ENCODE measurements at places on chromosomes 6 and 20.

GRCh38 chr6:10995114-10995707 lies 48.9 kb downstream of the ELOVL2 start:
- peaks cover 5% of the 10 kb centered on the region for H3K4me1 ChIP-seq
- H3K4me3 ChIP-seq: no peak overlapping the region
- H3K27ac ChIP-seq: no peak overlapping the region
- no peak for DNase-seq
- no peaks in the 10 kb centered on the region for H3K36me3 ChIP-seq
- H3K27me3 ChIP-seq: no peaks in the 10 kb centered on the region

GRCh38 chr6:2220154-2220553 lies 25.3 kb downstream of the GMDS start:
- H3K27me3 ChIP-seq: no peaks in the 10 kb centered on the region
- H3K4me3 ChIP-seq: no peak overlapping the region
- no peak overlapping the region for H3K27ac ChIP-seq
- H3K36me3 ChIP-seq: no peaks in the 10 kb centered on the region
- peaks cover 7% of the 10 kb centered on the region for H3K4me1 ChIP-seq

DNA sequence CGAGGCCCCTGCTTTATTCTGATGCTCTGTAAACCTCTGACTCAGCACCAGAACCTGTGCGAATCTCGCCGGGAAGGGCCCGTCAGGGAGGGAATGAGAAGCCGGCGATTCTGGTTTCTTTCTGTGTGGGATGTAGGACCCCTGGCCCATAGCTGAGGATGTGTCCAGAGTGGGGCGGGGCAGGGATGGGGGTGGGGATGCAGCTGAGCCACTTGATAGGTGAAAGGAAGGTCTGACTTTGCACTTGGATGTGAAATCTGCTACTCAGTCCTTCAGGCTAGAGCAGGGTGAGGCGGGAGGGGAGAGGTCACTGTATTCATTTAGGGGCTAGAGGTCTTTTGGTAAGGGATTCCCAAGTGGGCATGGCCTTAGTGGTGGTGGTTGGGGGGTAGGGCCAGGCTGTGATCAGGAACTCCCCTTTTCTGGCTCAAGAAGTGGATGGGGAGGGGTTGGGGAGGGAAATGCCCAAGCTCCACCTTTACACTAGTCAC lies 2.3 kb downstream of the TOX2 start:
- peaks cover 24% of the 10 kb centered on the region for H3K27me3 ChIP-seq
- peak overlapping the region; percentile 62 for H3K4me3 ChIP-seq
- no peaks in the 10 kb centered on the region for H3K36me3 ChIP-seq
- H3K27ac ChIP-seq: peak overlapping the region; percentile 87

DNA sequence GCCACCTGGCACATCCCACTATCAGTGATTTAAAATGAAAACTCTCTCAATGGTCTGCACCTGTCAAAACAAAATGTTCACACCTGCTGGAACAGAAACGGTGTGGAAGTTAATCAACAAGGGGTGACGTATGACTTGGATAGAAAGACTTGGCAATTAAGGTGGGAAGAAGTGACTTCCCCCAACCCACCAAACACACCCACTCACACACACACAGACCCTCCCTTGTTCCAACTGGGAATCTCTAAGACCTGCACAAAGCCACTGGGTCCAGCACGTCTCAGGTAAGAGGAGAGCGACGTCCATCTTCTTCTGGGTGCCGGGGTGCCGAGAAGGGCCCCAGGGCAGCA lies 25.1 kb upstream of the TCFL5 start:
- H3K36me3 ChIP-seq: peaks cover 52% of the 10 kb centered on the region
- no peaks in the 10 kb centered on the region for H3K27me3 ChIP-seq
- no peaks in the 10 kb centered on the region for H3K4me1 ChIP-seq
- H3K27ac ChIP-seq: no peak overlapping the region

All from upper lobe of left lung (tissue), 6 donors.